D721Med (cell line): ENCODE measurements at places on chromosomes 12 and 14.

- no peak for DNase-seq
Observed at GRCh38 chr12:128918481-128919260, 65.4 kb downstream of the GLT1D1 start.

GRCh38 chr12:49578471-49579112, 10.7 kb upstream of the MCRS1 start:
- DNase-seq: peak; percentile 67

- no peak for DNase-seq
Observed at GRCh38 chr14:90850487-90850886, 34.3 kb upstream of the TTC7B start.

GRCh38 chr12:6030081-6030480, 85.0 kb upstream of the ANO2 start:
- DNase-seq: no peak

GRCh38 chr12:26246483-26247164, 51.3 kb downstream of the SSPN start:
- no peak for DNase-seq

GRCh38 chr12:54571193-54572188, 17.0 kb downstream of the PPP1R1A start:
- DNase-seq: no peak

GRCh38 chr12:53674977-53675700, 744 bp downstream of the ATP5MC2 start:
- no peak for DNase-seq

DNA sequence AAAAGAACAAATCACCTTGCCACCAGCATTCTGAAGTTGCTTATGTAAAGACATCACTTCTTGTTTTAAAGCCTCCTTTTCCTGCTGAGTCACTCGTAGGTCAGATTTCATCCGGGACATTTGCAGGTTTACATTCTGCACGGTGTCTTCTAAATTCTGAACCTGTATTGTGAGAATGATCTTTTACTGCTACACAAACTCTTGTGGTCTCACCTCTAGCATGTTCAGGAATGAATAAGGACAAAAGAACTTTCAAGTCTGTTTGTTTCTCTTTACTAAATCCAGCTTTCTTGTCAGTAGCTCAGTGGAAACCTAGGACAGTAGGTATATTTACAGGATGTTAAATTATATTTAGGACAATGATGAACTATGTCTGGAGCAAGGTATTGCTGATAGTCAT, 73.5 kb upstream of the SAV1 start:
- DNase-seq: no peak

DNA sequence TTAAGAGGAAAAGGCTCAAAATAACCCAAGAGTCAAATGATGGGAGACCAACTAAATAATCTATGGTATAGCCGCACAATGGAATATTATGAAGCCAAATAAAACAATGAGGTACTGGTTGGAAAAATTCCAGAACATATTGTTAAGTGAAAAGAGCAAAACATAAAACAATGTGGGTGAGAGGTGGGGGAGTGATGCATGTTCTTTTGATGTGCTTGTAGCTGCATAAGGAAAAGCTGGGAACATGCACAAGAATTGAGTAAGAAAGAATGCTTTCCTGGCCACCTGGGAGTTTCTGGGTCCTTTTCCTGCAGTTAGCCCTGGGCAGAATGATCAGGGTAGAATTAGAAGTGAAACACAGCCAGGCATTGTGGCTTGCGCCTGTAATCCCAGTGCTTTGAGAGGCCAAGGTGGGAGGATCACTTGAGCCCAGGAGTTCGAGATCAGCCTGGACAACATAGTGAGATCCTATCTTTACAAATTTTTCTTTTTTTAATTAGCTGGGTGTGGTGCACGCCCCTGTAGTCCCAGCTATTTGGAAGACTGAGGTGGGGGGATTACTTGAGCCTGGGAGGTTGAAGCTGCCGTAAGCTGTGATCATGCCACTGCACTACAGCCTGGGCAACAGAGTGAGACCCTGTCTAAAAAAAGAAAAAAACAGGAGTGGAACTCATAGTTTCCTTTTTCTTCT, 7.9 kb downstream of the ABCB9 start:
- no peak for DNase-seq

- DNase-seq: no peak
Observed at GRCh38 chr14:21299562-21300130, 19.8 kb downstream of the RPGRIP1 start.

GRCh38 chr14:43438056-43438455, 1069.0 kb downstream of the FSCB start:
- DNase-seq: no peak

DNA sequence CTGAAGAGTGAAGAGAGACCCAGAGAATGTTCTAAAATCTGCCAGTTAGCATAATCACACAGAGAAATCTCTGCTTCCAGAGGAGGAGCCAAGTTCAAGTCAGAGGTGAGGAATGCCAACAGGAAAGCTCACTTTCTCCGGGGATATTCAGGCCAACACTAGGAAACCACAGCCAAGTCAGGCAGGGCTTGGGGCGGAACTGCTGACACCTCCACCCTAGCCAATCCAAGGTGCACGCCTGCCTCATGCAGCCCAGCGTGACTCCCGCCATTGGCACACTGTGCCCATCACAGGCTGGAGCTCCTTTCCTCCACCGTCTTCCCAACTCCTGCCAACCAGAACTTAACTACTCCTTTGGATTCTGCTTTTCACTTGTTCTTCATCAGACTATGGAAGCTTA, 374.3 kb upstream of the CCDC196 start:
- DNase-seq: no peak

- DNase-seq: no peak
Observed at GRCh38 chr12:47303207-47303606, 223.4 kb upstream of the AMIGO2 start.

- no peak for DNase-seq
Observed at GRCh38 chr14:69072584-69072983, 80.3 kb downstream of the DCAF5 start.

- no peak for DNase-seq
Observed at GRCh38 chr12:64450711-64451486, 1.0 kb upstream of the TBK1 start.
